ENCODE measurements at places on chromosomes 7 and 10. TPM values are rescaled to one million over a fixed set of nuclear protein-coding genes. Genes with fewer than 3 reads are reported as not detected.

- no peak overlapping the region for H3K4me3 ChIP-seq
- no peak overlapping the region for H3K27ac ChIP-seq
- H3K4me1 ChIP-seq, result peaks cover 21% of the 10 kb centered on the region
- no peak for DNase-seq
Measured at GRCh38 chr10:98292971-98293370, 25.0 kb upstream of the LOXL4 start.

GRCh38 chr7:117259615-117260014 is 63.2 kb downstream of the WNT2 start:
- no peak overlapping the region for H3K4me3 ChIP-seq
- H3K27me3 ChIP-seq, result no peaks in the 10 kb centered on the region
- no peaks in the 10 kb centered on the region for H3K36me3 ChIP-seq
- no peak for DNase-seq

GRCh38 chr10:73799899-73800559 is 11.4 kb downstream of the NDST2 start:
- no peak overlapping the region for H3K27ac ChIP-seq
- H3K4me3 ChIP-seq, result no peak overlapping the region
- no peaks in the 10 kb centered on the region for H3K27me3 ChIP-seq
- no peaks in the 10 kb centered on the region for H3K4me1 ChIP-seq
- peaks cover 4% of the 10 kb centered on the region for H3K36me3 ChIP-seq
- no peak for DNase-seq

- H3K27ac ChIP-seq, result no peak overlapping the region
- H3K27me3 ChIP-seq, result no peaks in the 10 kb centered on the region
- no peaks in the 10 kb centered on the region for H3K4me1 ChIP-seq
- no peak for DNase-seq
Measured at GRCh38 chr7:152115021-152115718, 89.7 kb downstream of the GALNT11 start.

DNA sequence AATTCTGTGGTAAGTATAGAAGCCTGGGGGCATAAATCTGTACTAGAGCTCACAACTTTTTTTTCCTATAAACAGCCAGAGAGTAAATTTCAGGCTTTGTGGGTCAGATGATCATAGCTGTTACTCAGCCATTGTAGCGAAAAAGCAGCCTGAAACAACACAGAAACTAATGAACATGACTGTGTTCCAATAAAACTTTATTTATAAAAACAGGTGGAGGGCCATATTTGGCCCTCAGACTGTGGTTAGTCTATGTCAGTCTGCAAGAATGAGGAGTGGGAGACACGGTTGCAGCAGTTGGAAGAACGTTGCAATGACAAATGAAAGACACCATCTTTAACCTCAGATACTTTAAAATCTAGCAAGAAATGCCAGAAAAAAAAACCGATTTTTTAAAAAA is 389.6 kb upstream of the PRKCQ start:
- H3K27ac ChIP-seq, result no peak overlapping the region
- no peaks in the 10 kb centered on the region for H3K4me1 ChIP-seq

DNA sequence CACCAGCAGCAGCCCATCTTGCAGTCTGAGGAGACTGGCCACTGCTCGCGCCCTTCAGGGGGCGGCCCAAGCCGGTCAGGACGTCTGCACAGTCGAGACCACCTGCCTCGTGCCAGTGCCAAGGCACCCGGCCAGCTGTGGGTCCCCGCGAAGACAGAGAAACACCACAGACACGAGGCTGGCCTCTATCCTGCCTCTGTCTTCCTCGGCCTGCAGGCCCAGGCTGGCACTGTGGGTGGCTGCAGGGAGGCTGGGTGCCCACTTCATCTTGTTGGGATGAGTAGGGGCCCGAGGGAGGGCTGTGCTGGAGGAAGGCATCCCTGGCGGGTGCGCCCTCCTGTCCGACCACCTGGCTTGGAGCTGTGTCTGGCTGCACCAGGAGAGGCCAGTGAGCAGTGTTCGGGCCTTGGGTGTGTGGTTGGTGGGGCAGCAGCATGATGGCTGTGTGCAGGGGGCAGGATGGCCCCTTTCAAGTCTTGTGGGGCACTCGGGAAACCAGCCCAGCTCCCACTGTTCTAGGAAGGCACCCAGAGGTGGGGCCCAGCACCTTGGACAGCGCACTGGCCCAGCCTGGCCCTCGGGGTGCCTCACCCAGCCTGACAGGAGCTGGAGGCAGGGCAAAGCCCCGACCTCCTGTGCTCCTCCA is 7.3 kb downstream of the DPYSL4 start:
- no peak overlapping the region for H3K27ac ChIP-seq
- no peak overlapping the region for H3K4me3 ChIP-seq
- no peaks in the 10 kb centered on the region for H3K4me1 ChIP-seq
- H3K36me3 ChIP-seq, result no peaks in the 10 kb centered on the region

CYREN gene
- 33.4 TPM for total RNA-seq

ERVW-1 gene
- not detected for total RNA-seq

GDF10 gene
- 1.7 TPM for total RNA-seq

MRLN gene
- total RNA-seq, result not detected

Measured in vagina (tissue), 2 donors.